ENCODE measurements at places on chromosomes 12 and 14. TPM values are rescaled to one million over a fixed set of nuclear protein-coding genes. Genes with fewer than 3 reads are reported as not detected.

The INHBC gene
- not detected for total RNA-seq

GRCh38 chr12:131920157-131920508 is 8.9 kb upstream of the PUS1 start:
- DNase-seq = no peak

The SOAT2 gene
- total RNA-seq = under 0.01 TPM

DNA sequence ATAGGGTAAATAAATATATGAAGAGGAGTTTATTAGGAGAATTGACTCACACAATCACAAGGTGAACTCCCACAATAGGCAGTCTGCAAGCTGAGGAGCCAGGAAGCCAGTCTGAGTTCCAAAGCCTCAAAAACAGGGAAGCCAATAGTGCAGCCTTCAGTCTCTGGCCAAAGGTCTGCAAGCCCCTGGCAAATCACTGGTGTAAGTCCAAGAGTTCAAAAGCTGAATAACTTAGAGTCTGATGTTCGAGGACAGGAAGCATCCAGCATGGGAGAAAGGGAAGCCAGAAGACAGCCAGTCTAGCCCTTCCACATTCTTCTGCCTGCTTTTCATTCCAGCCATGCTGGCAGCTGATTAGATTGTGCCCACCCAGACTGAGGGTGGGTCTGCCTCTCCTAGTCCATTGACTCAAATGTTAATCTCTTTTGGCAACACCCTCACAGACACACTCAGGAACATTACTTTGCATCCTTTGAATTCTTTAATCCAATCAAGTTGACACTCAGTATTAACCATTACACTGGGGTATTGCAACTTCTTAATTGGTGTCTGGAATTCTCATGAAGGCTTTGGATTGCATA is 736.5 kb upstream of the LMO3 start:
- DNase-seq = no peak

The SLC25A21 gene
- 6.1 TPM for total RNA-seq

GRCh38 chr12:80356097-80356496 is 87.9 kb upstream of the PTPRQ start:
- no peak for DNase-seq

DNA sequence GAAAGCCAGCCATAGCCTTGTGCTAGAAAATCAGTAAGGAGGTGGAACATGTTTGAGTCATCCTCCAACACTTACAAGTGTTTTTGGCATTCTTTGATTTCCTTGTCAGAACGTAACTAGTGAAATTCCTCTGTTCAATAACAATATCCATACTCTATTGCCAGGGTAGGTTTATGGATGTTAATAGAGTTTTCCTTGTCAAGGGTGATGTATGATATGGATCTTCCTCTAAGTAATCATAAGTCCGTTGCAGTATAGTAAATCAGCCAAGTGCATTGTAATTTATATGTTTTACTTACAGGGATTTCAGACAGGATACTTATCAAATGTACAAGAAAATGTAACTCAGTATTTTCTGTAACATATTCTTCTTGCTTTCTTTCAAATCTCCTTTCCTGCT is 19.4 kb downstream of the NAV3 start:
- DNase-seq = no peak

DNA sequence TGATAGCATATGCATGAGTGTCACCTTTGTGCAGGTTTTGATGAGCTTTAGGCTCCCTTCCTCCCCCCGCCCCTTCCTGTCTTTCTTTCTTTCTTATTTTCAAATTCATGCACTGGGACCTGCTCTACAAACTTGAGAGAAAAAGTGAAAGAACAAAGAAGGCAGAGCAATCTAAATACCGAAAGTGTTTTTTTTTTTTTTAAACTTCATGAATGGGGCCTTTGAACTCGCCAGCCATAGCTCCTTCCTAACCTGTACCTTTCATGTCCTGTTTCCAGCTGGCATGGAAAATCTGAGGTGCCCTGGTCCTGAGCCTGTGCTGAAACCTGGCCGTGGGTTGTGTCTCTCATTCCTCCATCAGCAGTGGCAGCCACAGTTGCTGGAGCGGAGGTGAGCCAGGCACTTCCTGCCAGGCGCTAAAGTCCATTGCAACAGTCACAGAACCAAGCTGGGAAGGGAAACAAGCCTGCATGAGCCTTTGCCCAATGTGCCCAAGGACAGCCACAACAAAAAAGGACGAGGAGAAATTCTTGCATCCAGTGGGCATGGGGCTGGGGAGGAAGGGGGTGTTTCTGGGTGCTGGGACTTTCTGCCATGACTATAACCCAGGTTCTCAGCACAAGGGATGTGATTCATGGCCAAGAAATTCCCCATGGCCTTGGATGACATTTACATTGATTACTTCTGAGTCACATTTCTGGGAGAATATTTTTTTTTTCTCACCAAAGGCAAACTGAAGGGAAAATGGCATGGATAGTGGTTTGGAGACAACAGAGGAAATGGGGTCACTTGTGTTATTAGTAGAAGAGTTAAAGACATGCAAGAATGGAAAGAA is 102.7 kb downstream of the TMEM30B start:
- no peak for DNase-seq
